ENCODE measurements at places on chromosomes 6 and 20. TPM values are rescaled to one million over a fixed set of nuclear protein-coding genes. Genes with fewer than 3 reads are reported as not detected.

DNA sequence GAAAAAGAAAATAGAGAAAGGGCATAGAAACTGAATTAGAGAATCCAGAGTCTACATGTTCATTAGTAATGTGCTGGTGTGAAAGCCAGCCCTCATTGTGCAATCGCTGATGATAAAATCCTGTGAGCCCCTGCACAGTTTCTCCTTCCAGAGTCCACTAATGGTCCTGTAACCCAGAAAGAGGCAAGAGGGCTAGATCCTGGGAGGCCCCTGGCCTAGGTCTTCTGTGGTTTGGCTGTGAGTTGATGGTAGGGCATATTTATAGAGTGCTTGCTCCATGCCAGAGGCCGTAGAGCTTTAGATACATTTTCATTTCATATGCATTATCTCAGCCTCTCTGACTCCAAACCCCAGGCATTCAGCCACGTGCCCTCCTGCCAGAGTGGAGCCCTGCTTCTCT is 94.9 kb upstream of the MTHFD1L start:
- no peak for DNase-seq

DNA sequence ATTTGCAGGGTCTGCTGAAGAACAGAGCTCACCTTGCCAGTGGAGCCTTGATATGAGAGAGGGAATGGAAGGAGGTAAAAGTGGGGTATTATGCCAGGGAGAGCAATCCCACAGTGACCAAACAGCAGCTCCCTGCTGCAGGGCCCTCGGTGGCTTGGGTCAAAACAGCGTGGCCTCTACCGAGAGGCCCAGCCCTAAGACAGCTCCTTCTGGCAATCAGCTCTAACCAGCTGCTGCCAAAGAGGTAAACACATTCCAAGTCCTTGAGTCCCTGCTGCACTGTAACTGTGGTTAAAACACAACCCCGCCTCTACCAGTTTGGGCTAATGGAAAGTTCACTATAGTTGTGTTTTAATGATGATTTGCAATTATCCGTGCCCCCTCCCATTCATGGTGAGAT is 1.4 kb upstream of the DAAM2 start:
- no peak for DNase-seq

Gene C20orf204
- polyA plus RNA-seq = 1.6 TPM

DNA sequence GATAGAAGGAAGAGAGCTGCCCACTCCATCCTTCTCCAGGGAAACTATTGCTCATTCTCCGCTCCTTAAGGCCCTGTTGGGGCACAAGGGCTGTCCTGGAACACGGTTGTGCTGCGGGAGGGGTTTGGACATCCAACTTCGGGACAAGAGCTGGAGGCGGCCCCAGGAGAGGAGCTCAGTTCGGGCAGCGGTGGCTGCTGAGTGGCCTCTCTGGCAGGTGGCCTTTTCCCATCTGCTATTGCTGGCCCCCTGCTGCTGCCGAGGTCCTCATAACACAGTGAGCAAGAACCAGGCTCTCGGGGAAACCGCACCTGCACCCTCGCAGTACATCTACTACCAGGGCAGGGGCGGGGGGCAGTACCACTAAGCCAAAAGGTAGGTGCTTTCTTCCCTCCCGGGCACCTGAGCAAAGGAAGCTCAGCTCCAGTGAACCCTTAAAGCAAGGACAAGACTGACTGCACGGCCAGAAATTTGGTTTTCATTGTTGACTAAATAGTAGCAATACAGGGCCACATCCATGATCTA is 63.7 kb downstream of the PSMG4 start:
- DNase-seq = no peak

GRCh38 chr20:45419188-45420091 is 3.5 kb downstream of the PIGT start:
- no peak for DNase-seq

Gene SALL4
- polyA plus RNA-seq = 0.03 TPM

DNA sequence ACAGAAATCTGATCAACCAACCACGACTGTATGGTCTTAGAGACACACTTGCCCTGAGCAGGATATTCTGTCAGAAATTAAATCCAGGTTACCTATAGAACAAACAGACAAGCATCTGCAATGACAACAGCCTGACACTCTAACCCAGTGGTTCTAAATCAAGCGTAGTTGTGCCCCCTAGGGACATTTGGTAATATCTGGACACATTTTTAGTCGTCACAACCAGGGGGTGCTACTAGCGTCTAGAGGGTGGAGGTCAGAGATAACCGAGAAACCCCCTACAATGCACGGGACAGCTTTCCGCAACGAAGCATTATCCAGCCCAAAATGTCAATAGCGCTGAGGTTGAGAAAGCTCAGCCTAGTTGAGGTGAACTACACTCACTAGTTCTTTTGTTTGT is 32.3 kb downstream of the ID4 start:
- DNase-seq = no peak

- no peak for DNase-seq
Measured at GRCh38 chr6:71808865-71809264, 77.5 kb upstream of the RIMS1 start.

- DNase-seq = peak; percentile 24
Measured at GRCh38 chr6:5670811-5671561, 335.7 kb downstream of the NRN1 start.

Gene LPA
- not detected for polyA plus RNA-seq

- DNase-seq = no peak
Measured at GRCh38 chr6:166415833-166416347, 33.1 kb upstream of the MPC1 start.

- no peak for DNase-seq
Measured at GRCh38 chr20:25081065-25081729, 744 bp downstream of the VSX1 start.

Gene CDH4
- polyA plus RNA-seq = not detected

Gene DACT2
- not detected for polyA plus RNA-seq

DNA sequence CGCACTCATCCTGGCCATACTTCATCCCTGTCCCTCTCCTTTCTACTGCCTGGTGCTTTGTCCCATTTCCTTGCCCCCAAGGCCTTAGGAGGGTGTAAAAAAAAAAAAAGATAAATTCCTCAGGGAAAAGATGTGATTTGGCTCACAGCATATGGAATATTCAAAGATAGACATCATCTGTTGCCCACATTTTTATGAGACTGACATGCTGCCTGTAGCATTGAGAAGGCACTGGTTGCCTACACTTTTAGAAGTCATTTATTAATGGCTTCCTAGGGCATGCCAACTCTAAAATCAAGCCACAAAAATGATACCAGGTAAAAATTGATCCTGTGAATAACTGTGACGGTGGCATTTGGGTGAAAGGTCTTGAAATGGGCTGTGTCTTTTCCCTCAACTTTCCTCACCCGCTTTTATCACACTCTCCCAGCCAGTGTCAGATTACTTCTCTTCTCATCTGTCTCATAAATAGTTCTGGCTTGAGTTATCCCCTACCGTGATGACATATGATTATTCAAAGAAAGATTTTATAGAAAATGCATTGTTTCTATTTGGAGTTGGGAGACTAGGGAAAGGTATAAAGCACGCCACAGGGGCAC is 139.4 kb downstream of the CARMIL1 start:
- DNase-seq = no peak

DNA sequence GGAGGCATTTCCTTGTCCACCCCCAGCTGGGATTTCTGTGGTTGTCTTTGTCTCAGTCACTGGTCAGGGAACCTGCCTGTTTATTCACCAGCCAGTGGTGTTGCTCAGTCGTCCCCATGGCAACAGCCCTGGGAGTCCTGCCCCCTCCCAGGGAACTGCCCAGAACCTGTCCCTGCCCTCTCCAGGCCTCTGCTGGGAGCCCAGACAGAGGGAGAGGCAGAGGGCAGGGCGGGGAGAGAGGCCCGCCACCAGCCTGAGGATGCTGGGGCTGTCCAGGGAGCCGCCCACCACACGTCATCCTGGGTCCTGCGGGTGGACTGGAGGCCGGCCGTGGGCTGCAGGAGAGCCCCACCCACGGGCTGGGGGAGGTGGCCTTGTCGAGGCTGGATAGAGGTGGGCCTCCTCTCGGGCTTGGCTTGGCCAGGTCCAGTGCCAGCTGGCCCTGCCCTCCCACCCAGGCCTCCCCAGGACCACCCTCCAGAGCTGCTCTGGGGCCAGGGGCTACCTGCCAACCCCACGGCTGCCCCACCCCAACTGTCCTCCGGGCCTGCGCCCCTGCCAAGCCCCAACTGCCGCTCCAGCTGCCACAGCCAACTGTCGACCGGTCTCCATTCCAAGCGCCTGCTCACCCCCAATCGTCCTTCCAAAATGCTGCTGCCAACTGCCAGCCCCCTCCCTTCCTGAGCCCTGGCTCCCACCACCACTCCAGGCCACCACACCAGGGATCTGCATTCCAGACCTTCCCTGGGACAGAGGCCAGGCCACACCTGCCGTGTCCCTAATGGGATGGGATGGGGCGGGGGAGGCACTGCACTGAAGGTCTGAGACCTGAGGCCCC is 4.2 kb upstream of the ZBTB46 start:
- peak; percentile 87 for DNase-seq

DNA sequence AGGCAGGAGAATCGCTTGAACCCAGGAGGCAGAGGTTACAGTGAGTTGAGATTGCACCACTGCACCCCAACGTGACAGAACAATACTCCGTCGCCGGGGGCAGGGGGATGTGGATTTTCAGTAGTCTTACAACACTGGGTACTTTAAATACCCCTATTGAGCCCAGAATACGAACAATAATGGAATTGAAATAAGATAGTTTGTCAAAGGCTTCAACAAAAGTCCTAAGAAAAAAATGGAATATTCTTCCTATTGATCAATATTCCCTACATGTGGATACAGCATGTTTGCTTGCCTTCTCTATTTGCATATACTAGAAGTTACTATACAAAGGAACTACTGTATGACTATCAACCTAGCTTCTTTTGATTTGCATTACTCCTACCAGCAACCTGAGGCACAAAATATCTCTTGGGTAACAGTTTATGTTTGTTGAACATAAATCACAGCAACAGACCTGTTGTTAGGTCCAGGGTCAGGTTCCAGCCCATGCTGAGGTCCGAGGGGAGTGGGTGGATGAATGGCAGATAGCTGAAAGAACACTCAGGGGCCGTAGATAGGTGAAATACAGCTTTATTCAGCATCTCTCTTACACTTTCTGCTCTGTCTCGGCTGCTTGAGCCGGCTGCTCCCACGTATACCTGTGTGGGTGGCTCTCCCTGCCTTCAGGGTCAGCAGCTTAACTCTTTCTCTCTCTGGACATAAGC is 23.8 kb downstream of the MAN1A1 start:
- peak; percentile 58 for DNase-seq

Gene EFCAB8
- polyA plus RNA-seq = not detected

DNA sequence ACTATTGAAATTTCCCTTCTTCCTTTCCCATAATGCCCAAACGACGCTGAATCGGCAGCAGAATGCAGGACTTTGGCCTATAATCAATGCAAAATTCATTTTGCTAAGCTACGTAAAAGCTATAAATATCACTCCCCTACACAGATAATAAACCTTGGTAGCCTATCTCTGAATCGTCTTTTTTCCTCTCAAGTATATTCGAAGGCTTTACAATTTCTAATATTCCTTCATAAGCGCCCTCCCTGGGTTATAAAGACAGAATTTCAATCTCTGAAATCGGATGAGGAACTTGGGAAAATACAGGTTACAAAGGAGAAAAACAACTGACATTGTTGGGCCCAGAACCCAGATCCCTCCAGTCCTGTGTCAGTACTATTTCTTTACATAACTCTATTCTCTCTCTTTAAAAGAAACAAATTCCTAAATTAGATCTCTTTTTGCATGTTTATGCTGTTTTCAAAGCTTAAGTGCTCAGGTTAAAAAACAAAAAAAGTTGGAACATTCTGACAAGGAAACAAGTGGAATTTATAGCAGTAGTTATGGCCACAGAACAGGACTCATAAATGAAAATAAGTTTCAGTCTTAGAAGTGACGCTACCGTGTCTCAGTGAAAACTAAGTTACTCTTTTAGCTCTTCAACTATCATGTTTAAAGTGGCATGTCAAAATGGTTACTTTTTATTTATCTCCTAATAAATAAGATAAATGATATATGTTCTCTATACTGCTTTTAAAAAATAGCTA is 84.5 kb downstream of the SESN1 start:
- DNase-seq = no peak

DNA sequence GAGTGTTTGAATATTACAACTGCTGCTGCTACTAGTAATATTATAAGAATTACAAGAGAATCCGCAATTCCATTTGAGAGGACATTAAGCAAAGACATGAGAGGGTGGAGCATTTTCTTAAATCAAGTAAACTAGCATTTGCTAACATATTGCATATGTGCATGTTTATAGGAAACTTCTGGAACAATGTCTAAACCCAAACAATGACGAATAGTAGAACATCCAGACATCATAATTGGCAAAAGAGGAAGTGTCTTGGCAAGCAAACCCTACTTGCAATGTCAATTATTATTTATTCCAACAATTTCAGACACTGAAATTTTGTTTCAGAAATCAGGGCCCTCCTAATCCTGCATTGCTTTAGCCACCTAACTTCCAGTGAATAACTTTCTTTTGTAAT is 1155.3 kb upstream of the GJE1 start:
- no peak for DNase-seq

- DNase-seq = no peak
Measured at GRCh38 chr6:43331891-43332290, 23.3 kb upstream of the CRIP3 start.

GRCh38 chr20:24448170-24448569 is 21.3 kb upstream of the SYNDIG1 start:
- no peak for DNase-seq

- DNase-seq = no peak
Measured at GRCh38 chr6:137240168-137240567, 21.0 kb upstream of the IFNGR1 start.

Gene GSTA3
- not detected for polyA plus RNA-seq

Gene TSPO2
- polyA plus RNA-seq = not detected

DNA sequence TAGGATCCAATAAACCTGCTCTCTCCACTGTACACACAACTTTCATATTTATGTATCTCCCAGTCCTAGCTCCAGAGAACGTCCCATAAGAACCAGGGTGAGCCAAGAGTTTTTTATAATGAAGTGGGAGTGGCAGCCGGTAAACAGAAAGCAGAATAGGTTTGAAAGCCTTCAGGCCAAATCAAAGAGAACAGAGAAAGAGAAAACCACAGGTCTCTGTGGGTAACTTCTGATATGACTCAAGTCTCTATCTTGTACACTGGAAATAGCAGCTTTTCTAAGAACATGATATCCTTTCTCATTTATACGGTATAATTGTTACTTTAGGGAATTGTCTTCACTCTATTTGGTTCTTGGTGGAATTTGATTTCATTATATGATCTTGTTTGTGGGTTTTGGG is 273.6 kb downstream of the PACRG start:
- no peak for DNase-seq

DNA sequence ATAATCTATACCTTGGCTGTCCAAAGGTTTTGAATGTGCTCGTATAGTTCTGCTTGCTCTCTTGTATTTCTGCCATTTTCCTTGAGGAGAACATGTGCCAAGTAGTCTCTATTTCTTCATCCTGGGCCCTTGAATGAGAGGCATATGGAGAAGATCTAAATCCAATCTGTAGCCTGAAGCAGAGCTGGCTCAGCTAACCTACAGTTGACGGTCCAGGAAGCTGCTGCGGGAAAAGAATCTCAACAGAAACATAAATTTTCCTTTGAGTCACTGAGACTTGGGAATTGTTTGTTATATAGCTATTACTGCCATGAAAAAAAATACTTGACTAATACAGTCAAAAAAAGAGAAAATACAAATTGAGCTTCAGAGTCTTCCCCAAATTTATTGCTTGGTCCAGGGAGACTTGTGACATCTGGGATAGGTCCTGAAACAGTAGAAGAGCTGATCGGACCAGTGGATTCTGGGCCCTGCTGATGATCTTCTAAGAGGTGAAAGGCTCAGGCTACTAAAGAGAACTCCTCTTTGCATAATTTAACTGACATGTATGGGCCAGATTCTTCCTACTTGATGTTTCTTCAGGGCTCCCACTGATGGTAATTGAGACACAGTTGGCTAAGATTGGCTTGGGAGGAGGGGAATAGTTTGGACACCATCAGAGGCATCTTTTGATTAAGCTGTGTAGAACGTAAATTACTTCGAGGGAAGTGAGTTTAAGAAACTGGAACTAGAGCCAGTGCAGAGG is 29.9 kb upstream of the PLCB4 start:
- DNase-seq = no peak

All from K562 (cell line).